Stimulated activated CD8-positive, alpha-beta memory T cell treated with anti-CD3 and anti-CD28 coated beads, Interleukin-7, amount 100 ng/mL, for 1 hour (primary cell): ENCODE measurements at places on chromosomes 3 and 15.

DNA sequence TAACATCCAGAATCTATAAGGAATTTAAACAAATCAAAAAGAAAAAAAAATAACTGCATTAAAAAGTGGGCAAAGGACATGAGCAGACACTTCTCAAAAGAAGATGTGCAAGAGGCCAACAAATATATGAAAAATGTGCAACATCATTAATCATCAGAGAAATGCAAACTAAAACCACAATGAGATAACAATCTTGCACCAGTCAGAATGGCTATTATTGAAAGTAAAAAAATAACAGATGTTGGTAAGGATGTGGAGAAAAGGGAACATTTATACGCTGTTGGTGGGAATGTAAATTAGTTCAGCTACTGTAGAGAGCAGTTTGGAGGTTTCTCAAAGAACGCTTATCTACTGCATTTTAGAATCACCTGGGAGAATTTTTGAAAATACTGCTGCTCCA is 186.1 kb downstream of the OTOL1 start:
- no peak for DNase-seq

GRCh38 chr15:27223179-27223578 is 252.2 kb downstream of the GABRG3 start:
- DNase-seq: no peak

DNA sequence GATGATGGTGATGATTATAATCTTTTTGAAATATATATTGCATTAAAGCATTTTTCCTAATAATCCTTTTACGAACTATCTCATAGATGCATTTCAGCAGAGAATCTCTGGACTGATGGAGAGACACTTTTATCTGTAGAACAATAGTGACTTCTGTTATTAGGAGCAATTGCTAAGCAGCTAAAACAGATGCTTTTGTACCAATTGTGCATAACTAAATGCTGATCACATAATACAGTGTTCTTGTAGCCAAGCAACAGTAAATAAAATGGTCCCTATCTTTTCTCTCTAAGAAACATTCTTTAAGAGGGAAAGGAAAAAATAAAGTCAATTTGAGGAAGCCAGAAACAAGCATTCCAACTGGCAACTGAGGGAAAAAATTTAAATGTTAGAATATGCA is 405.8 kb upstream of the GOLIM4 start:
- DNase-seq: no peak

DNA sequence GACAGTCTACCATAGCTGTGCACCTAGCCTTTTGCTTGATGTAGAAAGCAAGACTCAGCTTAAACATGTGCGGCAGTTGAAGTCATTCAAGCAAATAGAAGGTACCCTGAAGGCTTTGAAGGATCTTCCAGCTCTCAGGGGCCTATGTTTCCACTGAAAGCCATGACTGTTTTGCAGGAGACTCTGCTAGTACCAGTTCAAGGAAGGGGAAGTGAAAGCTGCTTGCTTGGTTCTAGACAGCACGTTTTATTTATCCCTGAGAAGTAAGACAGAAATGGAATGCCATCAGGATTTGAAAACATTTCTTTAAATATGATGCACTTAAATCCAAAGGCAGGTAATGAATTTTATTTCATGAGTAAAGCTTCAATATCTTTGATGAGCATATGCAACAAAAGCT is 311.4 kb downstream of the PDCD6IP start:
- no peak for DNase-seq

DNA sequence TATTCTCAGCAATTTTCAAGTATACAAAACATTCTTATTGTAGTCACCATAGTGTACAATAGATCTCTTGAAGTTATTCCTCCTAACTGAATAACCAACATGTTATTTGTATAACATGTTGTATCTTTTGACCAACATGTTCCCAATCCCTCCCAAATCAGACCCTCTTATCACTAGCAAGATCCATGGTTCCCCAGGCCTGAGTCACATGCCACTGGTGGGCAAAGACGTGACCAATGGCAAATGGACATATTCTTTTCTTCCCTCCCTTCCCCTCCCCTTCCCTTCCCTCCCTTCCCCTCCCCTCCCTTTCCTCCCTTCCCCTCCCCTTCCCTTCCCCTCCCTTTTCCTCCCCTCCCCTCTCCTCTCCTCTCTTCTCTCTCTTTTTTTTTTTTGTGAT is 45.4 kb downstream of the AMOTL2 start:
- DNase-seq: no peak

- DNase-seq: no peak
These were observed 41.1 kb downstream of the CCK start for GRCh38 chr3:42224658-42225421.

DNA sequence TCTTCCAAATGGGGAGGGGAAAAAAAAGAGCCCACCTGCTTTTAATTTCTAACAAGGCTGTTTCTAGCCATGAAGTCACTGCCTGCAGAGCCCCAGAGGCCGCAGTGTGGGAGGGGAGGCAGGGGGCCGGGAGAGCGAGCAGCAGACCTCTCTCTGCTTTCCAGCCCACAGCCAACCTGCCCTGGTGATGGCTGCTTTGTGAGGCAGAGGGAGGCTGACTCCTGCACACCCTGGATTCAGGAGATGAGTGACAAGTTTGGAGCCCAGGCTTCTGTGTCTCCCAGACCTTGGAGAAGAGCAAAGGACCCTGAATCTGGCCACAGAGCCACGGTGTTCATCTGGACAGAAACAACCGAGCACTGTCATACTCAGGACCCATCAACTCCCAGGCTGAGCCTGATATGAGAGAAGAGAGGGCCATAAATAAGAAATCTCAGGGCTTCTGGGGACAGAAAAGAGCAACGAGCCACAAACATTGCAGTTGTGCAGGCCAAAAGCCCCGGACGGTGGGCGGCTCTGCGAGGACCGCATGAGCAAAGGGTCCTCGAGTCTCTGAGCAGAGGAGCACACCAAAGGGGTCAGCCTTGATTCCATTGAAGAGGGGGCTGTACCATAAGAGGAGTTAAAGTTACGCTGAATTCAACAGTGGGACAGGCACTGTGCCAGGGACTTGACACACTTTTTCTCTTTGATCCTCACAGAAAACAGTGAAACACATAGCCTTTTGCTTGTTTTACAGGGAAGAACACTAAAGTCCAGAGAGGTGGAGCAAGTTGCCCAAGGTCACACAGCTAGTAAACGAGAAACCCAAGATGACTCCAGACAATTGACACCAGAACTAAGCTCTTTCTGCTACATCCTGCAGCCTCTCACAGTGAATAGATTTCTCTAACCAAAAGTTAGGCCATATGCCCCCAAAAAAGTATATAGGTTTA is 97.2 kb downstream of the SEMA5B start:
- no peak for DNase-seq

DNA sequence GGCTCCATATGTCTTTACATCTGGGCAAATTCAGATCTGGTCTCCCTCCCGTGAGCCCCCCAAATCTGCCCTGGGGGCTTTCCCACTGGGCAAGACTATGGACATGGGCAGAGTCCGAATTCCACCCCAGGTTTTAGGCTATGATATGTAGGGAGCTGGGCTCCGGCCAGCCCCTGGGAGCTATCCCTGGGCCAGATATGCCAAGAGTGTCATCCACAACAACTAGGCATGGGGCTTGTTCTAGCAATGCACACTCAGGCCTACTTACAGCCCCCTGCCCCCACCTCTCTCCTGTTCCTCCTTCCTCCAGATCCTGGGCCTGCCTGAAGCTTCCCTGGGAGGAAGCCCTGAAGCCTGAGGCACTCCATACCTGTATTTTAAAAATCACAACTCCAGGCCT is 622 bp downstream of the XIRP1 start:
- no peak for DNase-seq

GRCh38 chr3:47425959-47426358 is 45.1 kb downstream of the PTPN23 start:
- DNase-seq: no peak

- no peak for DNase-seq
These were observed 20.3 kb downstream of the LRCH3 start for GRCh38 chr3:197811343-197811742.

- DNase-seq: no peak
These were observed 95.0 kb upstream of the CCDC80 start for GRCh38 chr3:112735926-112736325.

DNA sequence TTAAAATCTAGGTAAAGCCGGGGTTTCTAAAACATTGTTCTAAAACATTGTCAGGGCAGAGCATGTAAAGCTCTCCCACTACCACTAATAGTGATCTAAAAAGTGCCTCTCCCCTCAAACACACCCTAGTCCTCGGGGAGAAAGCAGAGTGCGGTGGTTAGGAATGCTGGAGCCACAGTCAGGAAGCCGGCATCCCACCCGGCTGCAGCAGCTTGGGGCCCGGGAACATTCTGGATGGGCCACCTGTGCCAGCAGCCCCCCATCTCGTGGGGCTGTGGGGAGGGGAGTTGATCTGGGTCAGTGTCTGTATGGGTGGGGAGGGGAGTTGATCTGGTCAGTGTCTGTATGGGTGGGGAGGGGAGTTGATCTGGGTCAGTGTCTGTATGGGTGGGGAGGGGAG is 176.9 kb downstream of the APBA2 start:
- no peak for DNase-seq

DNA sequence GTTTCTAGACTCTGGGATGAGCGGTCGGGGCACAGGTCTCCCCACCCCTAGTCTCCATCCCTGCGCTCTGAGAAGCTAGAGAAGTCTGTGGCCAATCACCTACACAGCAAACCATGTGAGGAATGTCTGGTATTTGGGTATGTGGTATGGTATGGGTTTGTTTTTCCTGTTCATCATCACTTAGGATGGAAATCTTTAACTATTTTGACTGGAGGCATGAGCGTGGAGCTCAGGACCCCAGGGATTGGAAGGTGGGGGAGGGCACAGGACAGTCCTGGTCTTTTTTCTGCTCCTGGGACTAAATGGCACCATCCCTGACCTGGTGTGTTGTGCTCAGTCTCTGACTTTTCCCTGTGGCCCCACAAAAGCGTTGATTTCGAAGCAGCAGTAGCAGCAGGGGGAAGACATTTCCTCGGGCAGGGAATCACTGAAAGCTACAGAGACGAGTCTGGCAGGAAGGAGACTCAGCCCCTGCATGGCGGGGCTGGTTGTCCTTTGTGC is 191.7 kb upstream of the TPM1 start:
- no peak for DNase-seq
